Stimulated activated CD4-positive, alpha-beta T cell treated with anti-CD3 and anti-CD28 coated beads, TNF-alpha, amount 100 ng/mL, for 24 hours (primary cell): ENCODE measurements at places on chromosomes 5 and 9.
A peak's percentile ranks its signal among the peaks of the same experiment; 100 is the strongest.

DNA sequence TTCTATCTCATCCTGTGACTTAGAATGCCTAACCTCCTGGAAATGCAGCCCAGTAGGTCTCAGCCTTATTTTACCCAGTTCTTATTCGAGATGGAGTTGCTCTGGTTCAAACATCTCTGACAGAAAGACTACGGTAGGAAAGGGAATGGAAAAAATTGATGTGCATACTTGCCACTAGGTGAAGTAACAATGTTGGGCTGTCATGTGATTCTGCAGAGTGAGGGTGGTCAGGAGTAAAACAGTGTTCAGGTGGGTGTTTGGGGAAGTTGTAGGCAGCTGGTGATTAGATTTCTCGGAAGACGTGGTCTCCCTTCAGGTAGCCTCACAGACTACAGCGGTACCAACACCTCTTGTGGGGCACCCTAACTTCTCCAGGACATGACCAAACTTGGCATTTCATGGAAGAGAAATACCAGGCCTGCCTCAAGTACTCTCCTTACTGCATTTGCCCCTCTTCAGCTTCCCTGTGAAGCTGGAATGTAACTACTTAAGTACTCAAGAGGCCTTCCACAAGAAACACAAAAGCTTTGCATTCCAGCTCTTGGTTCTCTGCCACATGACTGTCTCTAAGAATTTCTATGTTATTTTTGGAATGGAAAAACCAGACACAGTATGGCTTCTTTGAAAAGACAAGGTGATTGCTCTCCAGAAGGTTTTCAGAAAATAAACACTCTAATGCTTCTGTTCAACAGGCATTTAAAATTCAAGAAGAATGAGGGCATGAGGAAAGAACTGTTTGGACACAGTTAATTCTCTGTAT, 17.4 kb upstream of the ENTREP1 start:
- no peak for DNase-seq

GRCh38 chr5:35990520-35990919, 670 bp downstream of the UGT3A1 start:
- DNase-seq: no peak

GRCh38 chr9:121568343-121569265, 69.0 kb upstream of the GGTA1 start:
- DNase-seq: no peak

DNA sequence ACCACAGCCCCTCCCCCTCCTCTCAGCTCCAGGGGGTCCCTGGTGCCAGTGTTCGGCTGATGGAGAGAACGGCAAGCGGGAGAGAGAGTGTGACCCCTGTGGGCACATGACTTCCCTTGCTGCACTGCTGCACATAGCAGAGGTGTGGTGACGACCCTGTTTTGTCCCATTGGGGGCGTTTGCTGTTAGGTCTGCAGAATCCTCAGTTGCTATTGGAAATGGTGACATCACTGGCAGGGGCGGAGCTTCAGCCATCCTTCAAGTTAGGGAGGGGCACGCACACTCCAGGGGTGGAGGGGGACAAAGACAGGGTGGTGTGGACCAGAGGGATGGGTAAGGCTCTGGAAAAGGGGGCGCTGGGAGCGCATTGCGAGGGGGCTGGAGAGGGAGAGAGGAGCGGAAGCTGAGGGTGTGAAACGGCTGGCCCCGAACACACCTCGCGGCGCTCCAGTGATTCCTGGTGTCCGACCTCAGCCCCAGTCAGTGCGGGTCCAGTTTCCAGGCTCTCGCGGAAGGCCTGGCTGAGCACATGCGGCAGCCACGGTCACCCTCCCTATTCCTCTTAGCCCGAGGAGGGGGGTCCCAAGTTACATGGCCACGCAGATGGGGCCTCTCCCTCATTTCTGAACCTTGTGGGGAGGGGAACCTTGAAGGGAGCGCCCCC, 764 bp upstream of the GRIN1 start:
- no peak for DNase-seq

DNA sequence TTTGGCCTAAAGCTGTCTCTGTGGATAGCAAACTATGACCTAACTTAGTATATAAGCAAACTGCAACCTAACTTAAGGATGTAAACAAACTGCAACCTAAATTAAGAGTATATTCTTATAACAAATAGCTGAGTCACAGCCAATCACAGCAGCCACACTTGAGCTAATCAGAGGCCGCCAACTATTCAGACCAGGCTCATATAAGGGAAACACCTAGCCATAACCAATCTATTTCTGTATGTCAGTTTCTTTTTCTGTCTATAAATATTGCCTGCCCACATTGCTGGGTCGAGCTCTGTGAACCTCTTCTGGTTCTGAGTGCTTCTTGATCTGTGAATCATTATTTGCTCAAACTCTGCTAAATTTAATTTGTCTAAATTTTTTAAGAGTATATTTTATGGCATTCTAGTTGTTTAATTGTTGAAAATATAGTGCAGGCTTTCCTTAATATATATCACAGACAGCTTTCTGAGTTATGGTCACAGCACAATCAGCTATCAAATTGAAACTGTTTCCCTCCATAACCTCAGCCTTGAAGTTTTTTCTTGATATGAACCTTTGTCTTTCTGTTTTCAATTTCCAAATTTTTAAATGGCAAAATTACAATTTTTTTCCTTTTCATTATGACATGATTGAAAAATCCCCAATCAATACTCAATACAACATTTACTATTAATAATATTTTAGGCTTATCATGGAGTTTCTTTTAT, 327.1 kb upstream of the NUDT12 start:
- no peak for DNase-seq

- no peak for DNase-seq
Observed at GRCh38 chr5:120550358-120550757, 86.3 kb downstream of the PRR16 start.

GRCh38 chr9:115671236-115671962, 482.2 kb upstream of the PAPPA start:
- no peak for DNase-seq

DNA sequence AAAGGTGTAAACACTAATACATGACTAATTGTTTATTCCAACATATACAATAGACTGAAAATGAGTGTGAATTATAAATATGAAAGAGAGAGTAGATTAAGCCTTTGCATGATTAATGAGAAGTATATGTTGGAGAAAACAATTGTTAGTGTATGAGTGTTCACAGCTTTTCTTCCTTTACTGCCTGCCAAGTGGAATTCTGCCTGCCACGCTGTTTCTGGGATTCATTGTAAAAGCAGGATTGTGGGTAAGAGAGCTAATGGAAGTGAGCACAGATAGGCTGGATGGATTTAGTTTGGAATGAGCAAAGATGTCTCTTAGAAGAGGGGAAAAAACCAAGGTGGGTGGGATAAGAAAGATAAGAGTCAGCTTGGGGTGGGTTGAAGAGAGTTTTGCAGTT, 129.6 kb upstream of the NMUR2 start:
- no peak for DNase-seq

DNA sequence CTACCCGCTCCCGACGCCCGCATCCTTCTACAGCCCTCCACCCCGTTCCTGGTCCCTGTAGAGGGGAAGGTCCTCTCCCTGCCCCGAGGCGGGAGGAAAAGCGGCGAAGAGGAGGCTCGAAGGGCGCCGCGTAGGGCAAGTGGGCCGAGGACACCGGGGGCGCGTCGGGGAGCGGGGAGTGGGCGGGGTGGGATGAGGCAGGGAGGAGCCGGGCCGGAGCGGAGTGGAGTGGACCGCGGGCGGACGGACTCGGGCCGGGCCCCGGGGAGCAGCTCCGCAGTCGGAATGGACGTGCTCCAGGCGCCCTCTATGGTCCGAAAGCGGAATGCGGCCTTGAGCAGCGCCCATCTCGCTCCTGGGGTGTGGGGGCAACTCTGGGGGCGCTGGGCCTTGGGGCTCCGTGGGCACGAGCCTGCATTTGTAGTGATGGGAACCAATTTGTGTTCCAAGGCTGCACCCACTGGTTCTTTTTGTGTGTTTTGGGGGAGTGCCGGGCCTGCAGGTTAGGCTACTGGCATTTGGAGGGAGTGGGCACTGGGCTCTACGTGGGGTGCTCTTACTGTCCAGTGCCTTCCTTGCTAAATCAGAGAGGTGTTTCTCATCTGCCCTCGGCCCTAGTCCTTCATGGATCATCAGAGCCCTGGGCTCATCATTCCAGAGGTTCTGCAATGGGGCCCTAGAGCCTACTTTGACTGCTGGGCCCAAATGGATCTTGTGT, 7.3 kb downstream of the IRX1 start:
- DNase-seq: no peak

- DNase-seq: no peak
Observed at GRCh38 chr9:73260506-73260905, 108.8 kb downstream of the ANXA1 start.

DNA sequence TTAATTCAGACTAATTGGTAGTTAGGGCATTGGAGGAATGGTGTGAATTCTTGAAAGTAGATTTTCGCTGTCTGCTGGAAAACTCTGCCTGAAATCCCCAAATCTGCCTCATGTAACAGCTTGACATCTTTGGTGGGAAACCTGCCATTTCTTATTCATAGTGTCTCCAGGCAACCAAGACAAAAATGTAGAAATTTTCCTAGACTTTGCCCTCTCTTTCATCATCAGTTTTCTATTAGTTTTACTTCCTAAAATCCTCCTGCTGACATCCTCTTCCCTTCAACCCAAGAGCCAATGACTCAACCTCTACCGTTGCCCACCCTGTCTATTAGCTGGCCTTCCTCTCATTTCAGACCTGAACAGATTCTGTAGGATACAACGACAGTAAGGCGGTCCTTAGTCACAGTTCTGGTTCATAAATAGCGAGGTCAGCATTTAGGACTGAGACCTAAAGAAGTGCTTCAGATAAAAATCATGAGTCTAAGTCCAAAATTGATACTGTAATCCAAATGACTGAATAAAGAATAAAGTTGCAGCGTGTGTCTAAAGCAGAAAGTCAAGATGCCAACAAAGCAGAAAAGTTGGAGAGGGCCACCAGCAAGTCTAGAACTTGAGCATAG, 133.9 kb downstream of the MUSK start:
- DNase-seq: no peak

DNA sequence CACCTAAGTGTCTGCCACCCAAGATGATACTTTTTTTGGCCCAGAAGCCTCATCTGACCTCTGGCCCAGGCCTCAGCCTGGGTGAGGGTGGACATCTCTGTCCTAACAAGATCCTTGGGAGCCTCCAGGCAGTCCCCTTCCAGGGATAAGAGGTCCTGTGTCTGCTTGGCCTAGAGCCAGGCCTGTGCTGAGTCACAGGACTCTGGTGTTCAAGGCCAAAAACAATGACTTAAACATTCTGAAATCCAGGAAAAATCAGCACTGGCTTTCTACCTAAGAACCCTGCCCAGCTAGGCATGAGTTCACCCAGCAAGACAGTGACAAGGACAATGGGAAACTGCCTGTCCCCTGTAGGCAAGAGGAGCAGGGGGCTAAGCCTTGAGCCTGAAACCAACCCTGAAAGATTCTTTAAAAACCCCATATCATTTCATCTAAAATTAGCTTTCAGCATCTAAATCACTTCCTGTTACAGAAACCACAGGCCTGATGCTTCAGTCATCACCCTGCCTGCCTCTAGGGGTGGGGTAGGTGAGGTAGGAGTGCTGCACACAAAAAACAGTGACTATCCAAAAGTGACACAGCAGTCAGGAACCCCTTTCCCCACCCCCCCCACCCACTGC, 29.9 kb downstream of the CSF2 start:
- peak; percentile 44 for DNase-seq

DNA sequence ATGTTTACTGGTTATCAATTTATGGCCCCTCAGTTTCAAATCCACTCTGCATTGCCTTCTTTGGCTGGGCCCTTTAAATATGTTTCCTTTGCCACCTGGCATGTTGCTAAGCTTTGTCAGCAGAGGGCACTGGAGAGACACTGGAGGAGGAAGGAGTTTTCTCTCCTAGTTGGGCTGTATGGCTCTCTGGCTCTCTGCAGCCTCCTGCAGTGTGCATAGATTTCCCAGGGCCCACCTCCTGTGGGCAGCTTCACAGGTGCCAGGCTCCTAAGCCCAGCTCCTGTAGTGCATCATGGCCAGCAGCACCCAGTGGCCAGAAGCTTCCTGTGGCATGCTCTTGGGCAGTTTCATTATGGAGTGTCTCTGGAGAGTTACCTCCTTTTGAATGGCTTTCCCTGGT, 23.3 kb downstream of the CAVIN4 start:
- no peak for DNase-seq

DNA sequence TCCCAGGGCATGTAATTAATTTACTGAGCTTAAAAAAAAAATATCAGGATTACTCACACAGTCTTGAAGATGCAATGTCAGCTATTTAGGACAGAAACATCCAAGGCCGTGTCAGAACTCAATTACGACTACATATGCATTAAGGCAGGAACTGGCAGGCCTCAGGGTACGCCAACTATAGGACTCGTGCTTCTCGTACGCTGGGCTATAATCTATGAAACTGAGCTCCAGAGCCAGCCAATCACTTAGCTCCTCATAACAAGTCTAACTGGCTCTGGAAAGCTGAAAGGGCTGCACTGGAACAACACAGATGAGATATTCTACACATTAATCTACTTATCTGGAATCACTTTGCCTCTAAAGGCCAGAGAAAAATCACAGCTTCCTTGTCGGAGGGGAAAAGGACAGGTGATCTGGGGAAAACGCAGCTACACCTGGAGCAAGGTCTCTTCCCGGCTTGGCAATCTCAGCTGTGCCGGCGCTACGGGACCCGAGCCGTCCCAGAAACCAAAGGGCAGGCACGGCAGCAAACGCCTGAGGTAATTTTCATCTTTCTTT, 212.0 kb downstream of the DEPDC1B start:
- no peak for DNase-seq

DNA sequence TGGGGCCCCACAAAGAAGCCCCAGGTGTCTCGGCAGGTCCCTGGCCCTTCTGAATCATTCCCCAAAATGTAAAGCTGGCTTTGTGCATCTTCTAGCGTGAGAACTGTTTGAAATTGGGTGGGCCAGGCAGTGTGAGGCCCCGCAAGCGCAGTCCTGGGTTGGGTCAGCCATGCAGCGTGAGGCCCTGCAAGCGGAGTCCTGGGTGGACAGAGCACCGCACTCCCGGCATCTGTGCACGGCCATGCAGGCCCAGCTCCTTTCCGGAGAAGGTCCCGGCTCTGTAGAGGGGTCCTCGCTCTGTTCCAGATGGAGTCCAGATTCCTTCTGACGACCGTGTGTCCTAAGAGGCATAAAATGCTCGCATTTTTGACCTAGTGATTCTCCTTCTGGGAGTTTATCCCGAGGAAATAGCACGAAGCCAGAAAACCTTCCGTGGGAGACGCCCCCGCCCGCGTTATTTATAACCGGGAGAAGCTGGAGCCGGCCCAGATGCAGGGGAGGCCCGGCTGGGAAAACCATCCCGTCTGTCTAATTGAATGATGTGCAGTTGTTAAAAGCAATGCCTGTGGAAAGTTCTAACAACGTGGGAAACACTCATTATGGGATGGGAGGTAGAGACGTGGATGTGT, 19.4 kb upstream of the NOTCH1 start:
- DNase-seq: no peak

DNA sequence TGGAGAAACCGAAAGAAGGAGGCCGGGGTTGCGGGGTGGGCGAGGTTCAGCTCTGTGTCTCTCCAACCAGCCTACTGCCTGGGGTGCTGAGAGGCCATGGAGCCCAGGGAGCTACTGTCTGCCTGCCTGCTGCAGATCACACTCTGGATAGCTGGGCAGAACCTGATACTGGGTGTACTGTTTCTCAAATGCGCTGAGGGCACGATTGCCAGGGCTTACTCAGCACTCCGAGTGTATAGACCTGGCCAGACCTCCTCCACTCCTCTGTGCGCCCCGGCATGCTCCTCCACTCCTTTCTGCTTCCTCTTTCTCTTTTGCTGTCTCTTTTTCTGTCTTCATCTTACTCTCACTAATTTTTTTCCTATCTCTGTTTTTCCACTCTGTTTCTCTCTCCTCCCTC, 215.1 kb downstream of the PAPPA start:
- no peak for DNase-seq
